ENCODE measurements at places on chromosomes 1 and 21.

DNA sequence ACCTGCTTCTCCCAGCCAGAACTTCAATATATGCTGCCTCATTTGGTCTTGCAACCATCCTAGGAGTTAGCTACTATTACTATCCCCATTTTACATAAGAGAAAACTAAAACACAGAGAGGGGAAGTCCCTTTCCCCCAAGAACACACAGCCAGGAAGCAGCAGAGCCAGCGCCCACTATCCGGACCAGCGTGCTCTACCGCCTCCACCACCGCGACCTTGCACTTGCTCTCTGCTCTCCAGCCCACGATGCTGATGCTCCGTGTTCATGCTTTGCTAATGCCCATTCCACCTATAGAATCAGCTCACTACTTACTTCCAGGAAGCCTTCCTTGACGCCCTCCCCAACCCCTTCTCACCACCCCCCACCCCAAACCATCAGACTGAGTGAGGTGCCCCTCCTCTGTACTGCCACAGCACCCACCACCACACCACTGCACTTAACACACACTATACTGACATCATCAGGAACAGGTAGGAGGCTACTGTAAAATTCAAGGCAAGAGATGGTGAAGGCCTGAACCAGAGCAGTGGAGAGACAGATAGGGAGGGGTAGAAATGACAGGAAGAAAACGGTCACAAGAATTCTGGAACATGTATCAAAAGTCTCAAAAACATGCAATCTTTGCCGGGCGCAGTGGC lies 9.4 kb downstream of the TMEM53 start:
- DNase-seq, result no peak

- DNase-seq, result no peak
Measured at GRCh38 chr1:38045401-38046332, 926 bp downstream of the POU3F1 start.

DNA sequence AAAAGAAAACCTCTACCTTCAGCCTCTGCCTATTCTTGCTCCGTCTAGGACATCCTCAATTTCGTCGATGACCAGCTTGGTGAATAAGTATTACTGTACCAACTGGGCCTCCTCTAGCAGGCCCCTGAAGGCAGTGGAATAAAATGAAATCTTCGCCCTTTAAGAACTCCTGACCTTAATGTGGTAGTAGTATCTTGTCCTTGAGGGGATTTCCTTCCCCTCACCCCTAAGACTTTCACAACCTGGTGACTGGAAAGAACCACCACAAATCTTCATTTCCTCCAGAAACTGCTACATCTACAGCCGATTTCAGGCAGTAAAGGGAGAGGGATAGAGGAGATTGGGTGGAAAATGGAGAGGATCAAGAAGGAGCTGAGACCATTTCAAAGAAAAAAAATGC lies 1.6 kb upstream of the HAX1 start:
- no peak for DNase-seq

GRCh38 chr21:45151445-45152160 lies 77.2 kb downstream of the ADARB1 start:
- DNase-seq, result no peak

DNA sequence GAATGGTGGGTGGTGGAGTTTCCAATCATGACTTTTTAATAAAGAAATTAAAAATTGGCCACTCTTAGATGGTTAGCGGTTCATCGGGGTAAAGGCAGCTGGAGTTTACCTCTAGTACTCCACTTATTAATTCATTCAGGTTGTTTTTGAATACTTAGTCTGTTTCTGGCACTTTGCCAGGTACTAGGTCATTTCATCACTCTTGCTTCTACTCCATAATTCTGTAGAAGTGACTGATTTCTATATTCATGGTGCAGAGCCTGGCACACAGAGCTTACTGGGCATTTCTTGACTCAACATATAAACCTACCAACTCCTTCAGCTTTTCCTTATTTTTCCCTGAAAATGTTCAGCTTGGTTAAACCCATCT lies 31.5 kb downstream of the FOXD2 start:
- DNase-seq, result no peak

GRCh38 chr1:189149547-189150375 lies 1327.9 kb downstream of the BRINP3 start:
- no peak for DNase-seq

- peak; percentile 94 for DNase-seq
Measured at GRCh38 chr1:178536844-178537371, 24.0 kb downstream of the TEX35 start.

DNA sequence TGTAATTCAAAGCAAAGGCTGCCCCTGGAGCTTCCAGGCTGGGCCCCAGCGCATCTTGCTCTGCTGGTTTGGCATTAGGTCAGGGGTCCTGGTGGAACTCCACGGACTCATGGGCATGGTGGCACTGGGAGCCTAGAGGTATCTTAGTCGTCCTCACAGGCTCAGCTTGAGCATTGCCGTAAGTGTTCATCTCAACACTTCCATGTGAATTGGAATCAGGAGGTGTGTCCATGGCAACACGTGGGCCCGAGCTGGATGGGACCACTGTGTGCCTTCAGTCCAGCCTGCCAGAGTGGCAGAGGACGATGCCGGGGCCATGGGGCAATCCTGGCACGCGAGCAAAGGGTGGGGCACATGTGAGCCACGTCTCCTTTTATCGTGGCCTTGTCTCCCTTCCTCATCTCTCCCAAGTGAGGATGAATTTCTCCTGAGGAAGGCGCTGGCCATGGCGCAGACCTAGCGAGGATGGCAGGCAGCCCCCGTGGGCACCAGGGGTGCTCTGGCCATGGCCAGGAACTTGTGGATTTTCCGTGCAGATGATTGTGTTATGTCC lies 47.0 kb downstream of the AGPAT3 start:
- no peak for DNase-seq

DNA sequence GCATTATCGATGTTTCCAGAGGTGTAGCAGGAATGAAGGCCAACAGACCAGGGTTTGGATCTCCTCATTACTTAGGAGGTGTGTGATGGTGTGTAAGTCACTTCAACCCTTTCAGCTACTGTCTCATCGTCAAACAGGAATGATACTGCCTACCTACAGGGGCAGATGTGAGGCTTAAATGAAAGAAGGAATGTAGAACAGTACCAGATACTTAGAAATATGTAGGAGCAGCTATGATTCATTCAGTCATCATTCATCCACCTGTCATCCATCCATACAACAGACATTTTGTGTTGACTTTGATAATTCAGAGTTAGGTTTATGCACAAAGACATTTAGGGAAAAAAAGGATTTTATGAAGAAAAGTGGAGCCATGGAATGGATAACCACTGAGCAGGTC lies 486.9 kb upstream of the DAB1 start:
- no peak for DNase-seq

GRCh38 chr1:33284049-33284448 lies 27.8 kb downstream of the ZNF362 start:
- DNase-seq, result no peak

GRCh38 chr1:244642526-244642925 lies 10.4 kb upstream of the DESI2 start:
- no peak for DNase-seq

GRCh38 chr1:70811815-70812214 lies 235.8 kb downstream of the PTGER3 start:
- DNase-seq, result no peak

DNA sequence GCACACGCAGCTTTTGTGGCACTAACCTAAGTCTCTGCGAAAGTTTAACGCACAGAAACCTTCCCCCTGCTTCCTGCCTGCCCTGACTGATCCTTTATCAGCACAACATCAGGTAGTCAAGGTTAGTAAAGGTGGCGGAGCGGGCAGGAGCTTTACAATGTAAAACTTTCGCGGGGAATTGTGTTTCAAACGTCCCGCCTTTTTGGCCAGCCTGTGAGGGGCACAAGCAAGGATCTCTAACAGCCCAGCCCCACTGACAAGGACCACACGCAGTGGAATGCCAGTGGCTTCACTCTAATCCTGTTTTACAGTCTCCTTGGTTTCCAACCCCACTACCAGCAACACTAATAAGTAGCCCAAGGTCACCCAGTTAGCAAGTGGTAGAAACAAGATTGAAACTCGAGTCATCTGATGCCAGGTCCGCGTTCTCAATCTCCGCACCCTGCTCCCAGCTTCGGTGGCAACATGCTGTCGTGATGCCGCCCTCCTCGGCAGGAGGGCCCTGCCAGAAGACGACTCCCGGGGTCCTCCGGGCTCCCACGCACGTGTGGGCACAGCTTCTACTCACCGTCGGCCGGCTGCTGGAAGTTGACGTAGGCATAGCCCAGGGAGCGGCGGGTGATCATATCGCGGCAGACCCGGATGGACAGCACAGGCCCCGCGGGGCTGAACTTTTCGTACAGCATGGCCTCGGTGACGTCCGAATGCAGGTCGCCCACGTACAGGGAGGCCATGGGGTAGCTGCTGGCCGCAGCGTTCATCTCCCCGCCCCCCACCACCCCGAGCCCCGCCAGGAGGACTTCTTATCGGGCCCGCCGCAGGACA lies 1.2 kb downstream of the PABPC4 start:
- DNase-seq, result no peak

Measured in fibroblast of the conjunctiva (primary cell).